CD4-positive, alpha-beta T cell treated with Interleukin-4 for 1 hour (primary cell): ENCODE measurements at places on chromosomes 1 and 21.

DNA sequence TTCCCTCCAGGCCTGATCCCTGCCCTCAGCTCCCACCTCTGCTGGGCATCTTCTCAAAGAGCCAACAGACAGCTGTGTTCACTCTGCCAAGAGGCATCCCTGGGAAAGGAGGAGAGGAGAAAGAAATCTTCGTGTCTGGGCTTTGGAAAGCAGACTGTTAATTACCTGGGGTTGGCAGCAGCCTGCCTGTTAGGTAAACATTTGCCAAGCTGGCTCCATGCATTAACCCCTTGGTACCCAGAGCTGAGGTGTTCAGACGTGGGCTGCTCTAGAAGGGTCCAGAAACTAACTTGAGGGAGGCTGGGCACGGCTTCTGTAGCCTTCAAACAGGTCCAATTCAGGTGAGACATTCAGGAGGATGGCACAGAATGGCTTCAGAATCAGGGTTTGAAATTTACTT is 8.7 kb upstream of the EXTL1 start:
- no peak for DNase-seq

DNA sequence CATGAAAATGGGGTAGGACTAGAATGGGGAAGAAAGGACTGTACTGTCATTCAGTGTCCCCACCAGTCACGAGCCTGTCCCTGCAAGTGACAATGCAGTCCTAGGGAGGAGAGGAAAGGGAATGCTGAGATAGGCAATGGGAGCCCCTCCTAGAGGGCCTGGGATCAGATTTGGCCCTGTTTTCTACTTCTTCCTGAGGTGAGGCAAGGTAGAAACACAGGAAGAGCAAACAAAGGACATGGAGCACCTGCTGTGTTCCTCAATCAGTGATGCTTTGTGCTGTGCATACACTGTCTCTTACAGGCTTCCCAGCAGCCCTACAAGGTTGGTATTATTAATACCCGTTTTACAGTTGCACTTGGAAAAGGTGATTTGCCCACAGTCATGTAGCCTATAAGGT is 6.1 kb downstream of the FABP3 start:
- no peak for DNase-seq

DNA sequence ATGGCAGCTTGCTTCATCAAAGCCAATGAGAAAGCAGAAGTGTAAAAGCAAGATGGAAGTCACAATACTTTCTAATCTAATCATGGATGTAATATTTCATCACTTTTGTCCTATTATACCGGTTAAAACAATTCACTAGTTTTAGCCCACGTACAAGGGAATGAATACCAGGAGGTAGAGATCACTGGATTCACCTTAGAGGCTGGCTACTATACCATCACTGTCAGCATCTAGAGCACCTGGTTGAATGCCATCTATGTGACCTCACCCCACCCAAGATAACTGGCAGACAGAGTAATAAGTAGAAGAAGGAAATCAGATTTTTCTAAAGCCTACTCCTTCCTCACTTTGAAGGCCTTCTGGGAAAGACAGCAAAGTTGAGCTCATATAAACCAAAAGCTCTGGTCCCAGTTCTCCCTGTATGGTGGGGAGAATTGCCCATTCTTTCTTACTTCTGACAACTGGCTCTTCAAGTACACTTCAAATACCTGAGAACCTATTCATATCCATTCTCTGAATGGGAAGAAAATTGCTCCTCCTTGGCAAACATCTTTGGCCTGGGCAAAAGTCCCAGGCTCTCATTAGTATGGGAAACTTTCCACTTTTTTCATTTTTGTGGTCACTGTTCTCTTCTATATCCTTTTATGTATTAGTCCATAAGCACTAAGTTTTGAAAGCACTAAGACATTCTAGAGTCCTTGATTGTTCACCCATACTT is 24.8 kb downstream of the HSD3B1 start:
- no peak for DNase-seq

GRCh38 chr1:157019457-157019856 is 26.1 kb downstream of the ARHGEF11 start:
- no peak for DNase-seq

DNA sequence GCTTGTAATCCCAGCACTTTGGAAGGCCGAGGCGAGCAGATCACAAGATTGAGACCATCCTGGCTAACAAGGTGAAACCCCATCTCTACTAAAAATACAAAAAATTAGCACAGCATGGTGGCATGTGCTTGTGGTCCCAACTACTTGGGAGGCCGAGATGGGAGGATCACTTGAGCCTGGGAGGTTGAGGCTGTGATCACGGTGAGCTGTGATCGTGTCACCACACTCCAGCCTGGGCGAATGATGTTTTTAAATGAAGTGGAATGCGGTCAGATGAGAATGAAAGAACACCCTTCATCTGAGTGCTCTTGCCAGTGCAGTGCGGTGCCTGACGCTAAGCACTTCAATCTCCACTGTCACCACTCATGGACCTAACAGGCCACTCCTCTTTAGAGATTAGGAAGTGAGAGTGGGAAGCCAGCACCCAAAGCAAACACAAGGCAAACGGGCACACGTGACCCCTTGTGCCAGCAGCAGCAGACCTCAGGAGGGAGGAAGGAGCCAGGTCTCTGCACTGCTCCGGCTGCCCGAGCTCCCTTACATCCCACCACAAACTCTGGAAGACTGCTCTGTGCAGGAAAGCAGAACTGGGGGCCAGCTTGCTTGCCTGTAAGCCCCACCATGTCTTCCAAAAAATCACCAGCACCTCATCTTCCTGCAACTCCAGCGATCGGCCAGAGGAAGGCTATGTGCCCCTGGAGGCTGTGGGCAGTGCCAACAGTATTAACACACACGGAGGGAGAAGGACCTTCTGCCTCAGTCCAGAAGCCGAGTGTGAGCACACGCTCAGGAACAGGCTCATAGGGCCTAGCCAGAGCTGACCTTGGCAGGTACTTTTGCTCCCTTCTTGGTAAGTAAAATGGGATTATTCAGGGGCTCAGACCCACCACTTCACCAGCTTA is 9.7 kb downstream of the CTNNBIP1 start:
- peak; percentile 58 for DNase-seq

DNA sequence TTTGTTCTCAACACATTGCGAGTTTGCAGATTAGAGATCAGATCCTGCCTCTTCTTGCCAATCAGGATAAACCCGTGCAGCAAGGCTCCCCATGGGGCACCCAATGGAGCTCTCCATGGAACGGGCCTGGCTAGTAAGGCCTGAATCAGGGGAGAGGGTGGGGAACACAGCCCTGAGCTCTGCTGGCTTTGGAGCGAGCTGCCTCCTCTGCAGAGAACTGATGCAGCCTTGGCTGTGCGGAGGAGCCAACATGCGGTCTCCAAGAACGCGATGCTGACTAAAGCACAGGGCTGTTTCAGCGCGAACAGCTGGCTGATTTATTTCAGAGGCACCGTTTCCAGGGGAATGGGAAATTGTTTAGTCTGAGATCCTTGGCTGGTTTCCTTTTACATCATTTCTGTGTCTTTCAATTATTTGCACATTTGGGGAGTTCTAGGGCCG is 139.7 kb downstream of the TSEN15 start:
- no peak for DNase-seq

- DNase-seq = no peak
These were observed 81.9 kb downstream of the CASZ1 start for GRCh38 chr1:10714337-10715114.

GRCh38 chr21:34733852-34734251 is 65.1 kb downstream of the CLIC6 start:
- no peak for DNase-seq

GRCh38 chr1:231485029-231485784 is 43.3 kb upstream of the TSNAX start:
- no peak for DNase-seq
